Smooth muscle cell of the brain vasculature (primary cell): ENCODE measurements at places on chromosomes 4 and X.

- no peak for DNase-seq
These were observed 1066.9 kb upstream of the TENM3 start for GRCh38 chr4:181176306-181176705.

GRCh38 chr4:68240620-68241019 is 4.9 kb downstream of the TMPRSS11B start:
- no peak for DNase-seq

DNA sequence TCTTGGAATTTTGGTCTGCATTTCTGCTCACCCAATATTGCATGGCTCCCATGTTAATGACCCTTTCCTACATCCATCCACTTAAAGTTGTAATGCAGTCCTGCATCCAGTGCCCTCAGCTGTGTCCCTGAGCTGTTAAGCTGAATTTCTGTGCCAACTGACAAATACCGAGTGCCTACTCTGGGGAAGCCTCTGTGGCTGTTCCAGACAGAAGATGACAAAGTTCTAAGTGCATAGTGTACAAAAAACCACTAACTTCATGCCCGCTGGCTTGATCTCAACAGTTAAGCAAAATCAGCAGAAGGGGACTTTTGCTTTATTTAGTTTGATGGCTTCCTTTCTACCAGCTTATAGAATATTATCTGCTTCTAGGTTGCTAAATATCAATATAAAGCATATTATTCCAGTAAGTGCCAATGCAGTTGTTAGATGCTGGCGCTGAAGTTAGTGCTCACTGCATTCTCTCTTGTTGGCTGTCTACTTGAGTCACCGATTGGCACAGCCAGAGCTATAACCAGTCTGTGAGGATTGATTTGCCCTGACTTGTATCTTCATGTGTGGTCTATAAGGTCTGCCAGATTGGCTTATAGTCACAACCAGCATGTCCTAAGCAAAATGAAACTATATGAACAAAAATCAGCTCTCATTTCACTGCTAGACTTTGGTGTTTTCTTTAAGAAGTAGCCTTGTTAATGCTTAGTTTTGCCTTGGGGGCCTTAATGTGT is 98.9 kb downstream of the KLHL8 start:
- DNase-seq, result no peak

GRCh38 chr4:70583952-70584834 is 7.9 kb upstream of the AMBN start:
- no peak for DNase-seq

DNA sequence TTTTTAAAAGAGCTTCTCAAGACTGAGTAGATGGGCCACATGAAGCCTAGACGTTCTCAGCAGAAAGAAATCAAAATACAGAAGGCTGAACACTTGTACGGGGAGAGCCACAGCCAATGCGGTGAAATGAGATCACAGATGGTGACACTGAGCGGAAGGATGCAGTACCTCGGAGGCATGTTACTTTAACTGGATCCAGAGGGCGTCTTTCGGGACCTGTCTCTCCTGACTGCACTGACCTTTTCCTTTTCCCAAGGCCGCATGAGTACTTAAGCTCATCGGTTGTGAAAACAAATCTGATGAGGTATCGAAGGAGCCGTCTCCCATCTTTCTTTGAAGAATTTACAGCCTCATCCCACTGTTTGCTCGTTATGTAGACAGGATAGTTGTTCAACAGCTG is 32.6 kb downstream of the BEND4 start:
- no peak for DNase-seq

GRCh38 chrX:119252716-119253115 is 16.6 kb downstream of the PGRMC1 start:
- DNase-seq, result no peak

DNA sequence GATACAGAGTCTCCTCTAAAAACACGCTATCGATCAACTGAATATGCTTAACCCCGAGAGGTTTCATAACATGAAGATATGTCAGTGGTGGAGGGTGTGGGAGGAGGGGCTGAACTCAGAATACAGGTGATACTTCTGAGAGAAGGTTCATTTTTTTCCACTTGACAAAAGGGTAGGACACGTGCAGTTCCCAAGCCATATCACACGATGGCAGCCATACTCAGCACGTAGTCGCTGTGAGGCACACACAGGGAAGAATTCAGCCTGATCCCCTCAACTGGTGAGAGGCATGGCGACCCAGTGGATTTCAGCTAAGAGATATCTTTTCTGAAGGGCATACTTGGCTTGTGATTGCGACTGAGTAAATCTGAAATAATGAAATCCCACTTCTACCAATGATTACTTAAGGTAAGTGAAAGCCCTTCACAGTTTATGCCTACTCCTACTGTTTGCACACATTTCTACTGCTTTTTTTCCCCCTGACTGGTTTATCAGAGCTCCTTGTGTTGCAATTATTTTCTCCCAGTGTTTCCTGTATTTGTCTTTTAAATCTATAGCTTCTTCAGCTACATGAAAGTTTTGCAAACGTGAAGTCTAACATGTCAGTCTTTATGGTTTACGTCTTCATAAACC is 133.1 kb downstream of the CORIN start:
- no peak for DNase-seq

DNA sequence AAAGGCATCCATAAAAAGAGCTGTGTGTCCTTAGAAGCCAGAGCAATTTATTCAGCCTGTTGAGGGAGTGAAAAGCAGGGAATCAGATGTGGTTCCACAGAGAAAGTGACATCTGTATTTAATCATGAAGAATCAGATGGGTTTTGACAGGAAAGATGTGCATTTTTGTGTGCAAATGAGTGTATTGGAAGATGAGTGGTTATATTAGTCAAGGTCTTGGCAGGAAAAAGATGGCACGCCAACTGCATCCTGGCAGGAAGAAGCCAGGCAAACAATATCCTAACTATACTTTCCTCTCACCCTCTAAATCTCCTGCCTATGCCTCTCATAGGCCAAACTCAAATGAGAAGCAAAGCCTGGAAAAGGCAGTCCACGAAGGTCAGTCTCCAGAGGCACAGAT is 59.1 kb downstream of the SCFD2 start:
- DNase-seq, result no peak

DNA sequence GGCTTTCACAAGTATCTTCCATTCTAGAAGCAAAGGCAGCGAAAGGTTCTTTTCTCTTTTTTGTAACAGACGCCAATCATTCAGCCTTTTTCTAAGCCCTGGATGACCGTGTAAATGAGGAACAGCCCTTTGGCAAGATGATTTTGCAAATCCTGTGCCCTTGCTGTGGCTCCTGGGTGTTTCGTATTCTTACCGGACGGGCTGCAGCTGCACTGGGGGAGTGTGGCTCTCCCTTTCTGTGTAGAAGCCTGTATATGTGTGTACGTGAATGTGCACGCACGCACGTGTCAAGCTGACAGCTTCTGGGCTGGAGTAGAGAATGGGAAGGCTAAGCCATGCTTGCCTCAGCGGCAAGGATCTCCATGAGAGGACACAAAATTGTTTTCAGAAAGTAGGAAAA is 8.2 kb downstream of the GRPEL1 start:
- DNase-seq, result no peak

DNA sequence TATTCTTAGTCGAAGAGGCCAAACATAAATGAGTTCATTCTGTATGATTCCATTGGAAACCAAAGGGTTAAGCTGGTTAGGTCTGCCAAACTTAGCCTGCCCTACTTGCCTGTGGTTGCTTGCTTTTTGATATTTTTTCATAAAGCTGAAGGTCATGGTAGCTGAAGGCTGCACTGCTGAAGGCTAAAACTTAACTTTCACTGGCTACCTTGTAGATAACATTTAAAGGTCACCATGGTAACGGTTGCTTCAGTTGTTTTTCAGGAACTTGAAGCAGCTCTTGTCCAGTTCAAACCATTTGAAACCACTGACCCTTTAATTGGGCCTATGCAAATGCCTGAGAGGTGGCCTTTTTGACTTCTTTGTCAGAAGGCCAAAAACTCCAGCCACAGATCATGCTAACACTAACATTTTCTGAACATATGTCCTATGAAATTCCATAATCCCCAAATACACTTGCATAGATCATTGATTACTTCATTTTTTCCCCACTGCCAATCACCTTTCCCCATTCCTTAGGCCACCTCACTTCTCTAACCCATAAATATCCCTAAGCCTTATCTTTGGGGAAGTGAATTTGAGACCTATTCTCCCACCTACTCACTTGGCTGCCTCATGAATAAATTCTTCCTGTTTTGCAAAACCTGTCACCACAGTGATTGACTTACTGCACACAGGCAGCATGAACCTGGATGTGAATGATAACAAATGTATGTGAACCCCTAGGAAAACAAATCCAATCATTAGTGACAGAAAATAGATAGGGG is 10.7 kb upstream of the SMIM10L2A start:
- no peak for DNase-seq

DNA sequence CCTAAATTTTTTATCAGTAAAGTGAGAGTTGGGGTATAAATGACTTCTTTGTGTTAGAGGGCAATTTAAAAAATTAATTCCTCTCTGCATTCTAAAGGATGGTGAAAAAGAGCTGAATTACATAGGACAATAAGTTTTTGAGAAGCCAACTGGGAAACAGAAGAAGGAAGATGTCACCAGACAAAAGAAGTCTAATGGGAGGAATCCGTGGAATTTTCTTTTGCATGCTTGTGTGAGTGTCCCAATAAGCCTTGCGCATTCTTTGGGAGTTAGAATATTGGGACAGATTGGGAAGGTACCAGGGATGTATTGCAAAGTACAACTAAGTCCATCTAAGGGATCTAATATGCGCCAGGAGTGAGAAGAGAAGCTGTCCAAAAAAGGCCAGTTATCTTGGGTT is 35.1 kb upstream of the NR3C2 start:
- no peak for DNase-seq

GRCh38 chr4:100823066-100823992 is 305.5 kb upstream of the EMCN start:
- DNase-seq, result no peak

DNA sequence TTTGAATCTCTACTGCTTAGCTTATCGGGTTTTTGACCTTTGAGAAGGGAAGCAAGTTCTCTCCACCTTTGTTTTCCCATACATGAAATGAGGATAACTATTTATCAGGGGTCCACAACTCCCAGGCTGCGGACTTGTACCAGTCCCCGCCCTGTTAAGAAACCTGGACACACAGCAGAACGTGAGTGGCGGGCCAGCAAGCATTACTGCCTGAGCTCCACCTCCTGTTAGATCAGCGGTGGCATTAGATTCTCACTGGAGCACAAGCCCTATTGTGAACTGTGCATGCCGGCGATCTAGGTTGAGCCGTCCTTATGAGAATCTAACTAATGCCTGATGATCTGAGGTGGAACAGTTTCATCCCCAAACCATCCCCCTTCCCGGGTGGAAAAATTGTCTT is 579.5 kb downstream of the GALNTL6 start:
- no peak for DNase-seq

DNA sequence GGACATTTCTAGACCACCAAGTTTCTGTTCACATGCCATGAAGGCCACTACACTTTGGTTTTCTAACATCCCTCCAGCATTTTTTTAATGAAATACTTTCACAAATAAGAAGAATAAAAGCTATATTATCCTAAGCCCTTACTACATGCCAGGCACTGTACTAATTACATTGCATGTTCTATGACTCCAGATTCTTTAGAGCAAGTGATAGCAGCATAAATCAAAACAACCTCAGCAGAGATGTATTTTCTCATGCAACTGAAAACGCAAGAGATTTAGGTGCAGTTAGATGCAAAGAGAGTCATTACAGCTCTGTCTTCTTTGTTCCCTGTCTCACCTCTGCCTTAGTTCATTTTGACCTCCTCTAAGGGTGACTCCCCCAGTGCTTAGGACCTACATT is 230.0 kb downstream of the LDB2 start:
- DNase-seq, result no peak

GRCh38 chrX:110245011-110245410 is 72.9 kb downstream of the AMMECR1 start:
- no peak for DNase-seq

- no peak for DNase-seq
These were observed 53.9 kb upstream of the PPP2R3B start for GRCh38 chrX:440636-441035.

DNA sequence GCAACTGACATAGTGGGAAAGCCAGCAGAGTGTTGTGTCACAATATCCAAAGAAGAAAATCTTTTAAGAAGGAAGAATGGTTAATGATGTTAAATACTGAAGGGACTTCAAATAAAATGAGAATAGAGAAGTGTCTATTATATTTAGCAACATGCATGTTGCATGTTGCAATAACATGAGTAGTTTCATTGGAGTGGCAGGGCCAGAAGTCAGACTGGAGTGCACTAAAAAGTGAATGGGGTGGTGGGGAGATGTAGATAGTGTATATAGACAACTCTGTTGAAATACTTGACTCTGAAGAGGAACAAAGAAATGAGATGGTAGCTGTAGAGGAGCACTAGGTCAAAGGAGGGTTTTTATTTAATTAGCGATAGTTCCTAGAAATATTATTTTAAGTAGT is 9.5 kb upstream of the AMMECR1 start:
- no peak for DNase-seq

DNA sequence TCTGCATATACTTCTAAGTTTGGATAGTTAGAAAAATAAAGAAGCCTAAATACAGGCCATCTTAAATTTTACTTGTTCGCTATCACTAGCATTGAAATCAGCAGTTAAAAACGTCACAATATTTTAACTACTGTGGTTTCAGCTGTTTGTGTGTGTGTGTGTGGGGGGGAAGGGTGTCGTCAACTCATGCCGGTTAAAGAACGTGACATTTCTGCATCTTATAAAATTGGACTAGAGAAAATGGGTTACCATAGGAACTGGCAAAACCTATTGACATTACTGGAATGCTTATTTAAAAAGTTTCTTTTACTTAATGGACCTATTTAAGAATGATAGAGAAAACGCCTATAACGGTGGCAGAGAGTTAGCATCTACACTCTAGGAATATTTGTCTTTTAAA is 1.2 kb upstream of the CNKSR2 start:
- no peak for DNase-seq

DNA sequence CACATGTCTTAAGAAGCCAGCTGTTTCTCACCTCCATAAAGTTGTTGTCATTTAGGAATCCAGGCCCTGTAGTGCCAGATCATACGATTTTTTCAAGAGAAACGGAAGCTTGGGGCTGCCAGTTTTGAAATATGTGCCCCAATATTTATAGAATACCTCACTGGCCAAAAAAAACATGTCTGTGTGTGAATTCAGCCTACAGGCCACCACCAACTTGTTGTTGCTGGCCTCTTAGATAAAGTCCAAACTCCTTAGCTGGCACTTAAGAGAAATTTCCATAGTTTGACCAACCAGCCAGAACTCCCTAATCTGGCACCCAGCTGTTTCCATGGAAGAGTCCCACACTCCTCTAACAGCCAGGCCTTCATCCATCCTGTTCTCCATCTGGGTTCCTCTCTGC is 74.1 kb downstream of the WDR19 start:
- DNase-seq, result no peak

- DNase-seq, result no peak
These were observed 540 bp downstream of the ZNF721 start for GRCh38 chr4:498328-498904.

- no peak for DNase-seq
These were observed 1310.1 kb downstream of the ADGRL3 start for GRCh38 chr4:62510228-62510627.

GRCh38 chr4:155759372-155760252 is 791 bp downstream of the GUCY1B1 start:
- no peak for DNase-seq

DNA sequence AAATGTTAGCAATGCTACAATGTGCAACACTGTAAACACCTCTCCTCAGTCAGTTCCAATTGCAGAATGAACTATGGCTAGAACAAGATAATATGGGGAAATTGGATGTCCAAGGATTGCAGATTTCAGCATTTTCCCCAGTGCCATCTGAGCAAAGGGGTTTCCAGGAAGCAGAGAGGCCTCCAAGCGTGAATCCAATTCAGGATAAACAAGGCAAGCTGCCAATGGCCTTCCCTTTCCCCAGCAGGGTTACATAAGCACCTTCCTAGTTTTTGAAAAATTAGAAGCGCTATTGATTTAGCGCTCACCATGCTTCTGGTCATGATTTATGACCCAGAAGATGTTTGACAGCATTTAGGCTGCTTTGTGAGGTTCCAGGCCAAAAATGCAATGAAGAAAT is 223.0 kb upstream of the GATB start:
- no peak for DNase-seq
